Fibroblast of skin of left quadriceps (primary cell): ENCODE measurements at places on chromosomes 4 and X.

GRCh38 chrX:123626962-123627361, 105.9 kb downstream of the THOC2 start:
- peak; percentile 37 for DNase-seq

- peak; percentile 8 for DNase-seq
Measured at GRCh38 chr4:190020790-190021717, 6.0 kb downstream of the FRG2 start.

DNA sequence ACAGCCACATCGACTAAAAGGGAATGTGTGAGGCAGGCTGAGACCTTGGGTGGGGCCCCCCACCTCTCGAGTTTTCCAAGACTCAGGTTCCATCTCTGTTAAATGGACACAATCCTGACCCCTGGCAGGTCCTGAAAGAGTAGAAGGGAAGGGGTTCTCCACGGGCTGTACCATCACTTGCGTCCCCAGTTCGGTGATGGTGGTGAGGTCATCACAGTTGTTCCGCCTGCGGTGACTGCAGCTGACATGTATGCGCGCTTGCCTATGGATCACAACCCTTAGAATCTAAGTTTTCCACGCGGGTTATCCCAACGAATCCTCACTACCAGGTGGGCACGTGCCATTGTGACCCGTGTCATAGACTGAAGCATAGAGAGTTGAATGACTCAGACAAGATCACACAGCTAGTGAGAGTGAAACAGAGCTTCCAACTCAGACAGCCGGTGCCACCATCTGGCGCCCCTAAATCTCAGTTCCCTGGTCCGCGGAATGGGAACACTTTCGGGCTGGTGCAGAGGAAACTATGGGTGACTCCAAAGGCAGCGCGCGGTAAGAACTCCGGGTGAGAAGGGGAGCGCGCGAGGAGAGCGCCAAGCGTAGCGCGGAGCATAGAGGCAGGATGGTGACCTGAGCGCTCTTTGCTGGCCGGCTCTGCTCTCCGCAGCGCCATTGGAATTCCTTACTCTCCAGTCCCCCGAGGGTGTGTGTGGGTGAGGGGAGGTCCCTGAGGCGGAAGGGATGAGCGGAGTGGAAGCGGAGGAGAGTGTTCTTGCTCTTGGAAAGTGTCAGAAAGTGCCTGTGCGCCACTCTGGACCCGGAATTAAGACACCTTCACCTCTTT, 10.5 kb downstream of the MSX1 start:
- DNase-seq = no peak

- no peak for DNase-seq
Measured at GRCh38 chrX:107452581-107452980, 3.1 kb downstream of the FRMPD3 start.

GRCh38 chr4:99612281-99612680, 37.7 kb downstream of the MTTP start:
- no peak for DNase-seq

- no peak for DNase-seq
Measured at GRCh38 chr4:175374459-175374858, 437.6 kb downstream of the GPM6A start.

- DNase-seq = peak; percentile 54
Measured at GRCh38 chr4:52996261-52997131, 134.4 kb downstream of the RASL11B start.

GRCh38 chr4:2795300-2795892, 2.5 kb downstream of the SH3BP2 start:
- DNase-seq = no peak

- no peak for DNase-seq
Measured at GRCh38 chr4:131258361-131258760, 1890.7 kb upstream of the PCDH10 start.

GRCh38 chrX:650811-651210, 20.2 kb downstream of the SHOX start:
- DNase-seq = no peak

- no peak for DNase-seq
Measured at GRCh38 chr4:3461515-3462291, 1.4 kb upstream of the DOK7 start.

- DNase-seq = no peak
Measured at GRCh38 chrX:1031521-1032430, 180.7 kb downstream of the CRLF2 start.

GRCh38 chrX:13473442-13474163, 95.8 kb upstream of the EGFL6 start:
- DNase-seq = no peak

GRCh38 chr4:17272154-17272553, 239.7 kb downstream of the QDPR start:
- DNase-seq = no peak

GRCh38 chr4:155249016-155249566, 40.7 kb downstream of the NPY2R start:
- DNase-seq = no peak

DNA sequence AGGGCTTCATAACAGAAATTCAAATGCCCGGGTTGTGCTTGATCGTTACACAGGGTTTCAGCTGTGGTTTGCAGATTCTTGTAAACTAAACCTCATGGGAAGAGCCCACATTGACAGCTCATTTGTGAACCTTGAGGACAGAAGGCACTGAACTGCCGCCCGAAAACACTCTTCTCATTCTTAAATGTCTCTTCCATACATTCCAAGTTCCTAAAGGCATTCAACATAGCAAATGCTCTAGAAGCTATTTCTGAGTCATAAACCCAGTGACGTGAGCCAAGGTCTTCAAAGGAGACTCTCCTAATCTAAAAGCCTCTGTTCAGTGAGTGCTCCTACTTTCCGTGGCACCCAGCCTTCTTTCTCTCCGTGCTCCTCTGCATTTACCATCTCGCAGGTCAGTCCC, 737.8 kb upstream of the FRG1 start:
- peak; percentile 57 for DNase-seq

GRCh38 chr4:105191621-105192210, 45.0 kb downstream of the TET2 start:
- no peak for DNase-seq

DNA sequence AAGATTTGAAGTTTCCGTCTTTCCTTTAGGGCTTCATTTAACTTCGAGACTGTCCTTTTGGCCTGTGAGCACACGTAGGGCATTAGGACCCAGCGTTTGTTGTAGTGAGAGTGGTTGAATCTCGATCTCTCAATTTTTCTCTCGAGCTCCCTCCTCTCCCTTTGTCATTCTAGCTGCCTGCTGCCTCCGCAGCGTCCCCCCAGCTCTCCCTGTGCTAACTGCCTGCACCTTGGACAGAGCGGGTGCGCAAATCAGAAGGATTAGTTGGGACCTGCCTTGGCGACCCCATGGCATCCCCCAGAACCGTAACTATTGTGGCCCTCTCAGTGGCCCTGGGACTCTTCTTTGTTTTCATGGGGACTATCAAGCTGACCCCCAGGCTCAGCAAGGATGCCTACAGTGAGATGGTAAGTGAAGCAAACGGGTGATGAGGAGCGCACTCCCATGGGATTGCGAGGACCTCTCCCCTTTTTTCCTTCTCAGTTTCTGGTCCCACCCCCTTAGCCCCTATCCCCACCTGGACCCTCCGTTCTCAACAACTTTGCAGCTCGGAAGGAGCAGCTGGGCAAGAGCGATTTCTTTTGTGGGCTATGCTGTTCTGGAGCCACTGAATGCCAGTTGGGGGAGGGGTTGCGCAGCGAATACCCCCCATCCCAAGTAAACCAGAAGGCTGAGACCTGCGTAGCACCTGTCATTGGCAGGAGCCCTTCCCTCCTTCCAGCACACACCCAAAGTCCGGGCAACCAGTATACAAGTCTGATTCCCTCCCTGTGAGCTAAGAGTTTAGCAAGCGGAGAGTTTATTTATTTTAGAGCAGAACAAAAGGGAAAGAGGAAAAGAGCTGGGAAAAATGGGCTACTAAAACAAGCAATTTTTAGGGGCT, at the start of gene TMEM35A:
TSS of gene TMEM35A (plus strand) at position 164 of the 883 bp plus-strand sequence. CDS start at position 288, 124 bp downstream.
- no peak for DNase-seq

- no peak for DNase-seq
Measured at GRCh38 chr4:187276736-187277408, 553.2 kb upstream of the FAT1 start.

GRCh38 chrX:329291-329910, 10.8 kb upstream of the GTPBP6 start:
- no peak for DNase-seq
